Substantia nigra (tissue), 51 donors: ENCODE measurements at places on chromosomes 6 and 20.

DNA sequence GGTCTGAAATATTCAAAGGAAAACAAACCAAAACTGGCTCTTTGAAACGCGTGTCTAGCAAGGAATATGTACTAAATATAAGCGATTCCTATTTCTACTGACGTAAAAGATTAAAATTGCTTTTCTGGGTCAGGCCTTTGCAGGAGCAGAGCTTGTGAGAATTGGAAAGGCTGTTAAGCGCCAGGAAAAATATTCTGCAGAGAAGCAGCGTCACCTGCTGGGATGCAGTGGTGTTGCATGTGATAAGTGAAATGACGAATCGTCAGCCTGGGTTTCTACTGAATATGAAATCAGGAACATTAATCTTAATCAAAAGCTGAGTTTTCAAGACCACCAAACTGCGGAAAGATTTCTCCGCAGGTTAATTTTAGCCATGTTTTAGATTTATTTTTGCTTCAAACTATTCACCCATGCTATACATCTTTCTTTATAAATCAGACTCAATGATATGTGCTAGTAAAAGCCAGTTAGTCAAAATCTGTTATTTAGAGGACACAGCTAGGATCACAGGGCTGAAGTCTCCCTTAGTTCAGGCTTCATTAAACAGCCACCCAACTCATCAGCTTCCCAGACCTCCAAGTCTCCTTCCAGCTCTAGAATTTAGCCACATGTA is 67.4 kb downstream of the ALDH8A1 start:
- DNase-seq: peak; percentile 60

DNA sequence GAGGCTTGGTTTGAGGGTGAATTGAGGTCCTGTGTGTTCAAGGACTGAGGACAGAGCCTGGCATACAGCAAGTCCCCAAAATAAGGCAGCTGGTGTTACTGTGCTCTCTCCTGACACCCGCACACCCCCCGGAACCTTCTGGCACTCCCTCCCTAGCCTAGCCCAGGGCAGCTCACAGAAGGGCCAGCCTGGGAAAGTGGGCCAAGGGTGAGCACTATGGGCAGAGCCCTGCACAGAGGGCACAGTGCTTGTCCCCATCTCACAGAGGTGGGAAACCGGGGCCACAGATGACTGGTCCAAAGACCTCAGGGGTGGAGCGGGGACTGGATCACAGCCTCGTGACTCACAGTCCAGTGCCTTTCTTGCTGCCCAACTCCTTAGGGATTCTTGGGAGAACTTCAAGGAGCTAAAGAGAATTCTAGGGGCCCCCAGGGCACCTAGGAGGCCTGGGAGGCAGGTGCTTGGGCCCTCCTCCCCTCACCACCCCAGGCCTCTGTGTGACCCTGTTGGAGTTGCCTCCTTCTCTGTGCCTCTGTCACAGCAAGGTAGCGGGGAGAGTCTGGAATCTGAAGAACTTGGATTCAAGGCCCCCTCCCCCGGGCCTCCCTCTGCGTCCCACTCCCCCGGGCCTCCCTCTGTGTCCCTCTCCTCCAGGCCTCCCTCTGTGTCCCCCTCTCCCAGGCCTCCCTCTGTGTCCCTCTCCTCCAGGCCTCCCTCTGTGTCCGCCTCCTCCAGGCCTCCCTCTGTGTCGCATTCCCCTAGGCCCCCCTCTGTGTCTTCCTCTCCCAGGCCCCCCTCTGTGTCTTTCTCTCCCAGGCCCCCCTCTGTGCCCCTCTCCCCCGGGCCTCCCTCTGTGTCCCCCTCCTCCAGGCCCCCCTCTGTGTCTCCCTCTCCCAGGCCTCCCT is 13.5 kb downstream of the DLGAP4 start:
- no peak for DNase-seq

DNA sequence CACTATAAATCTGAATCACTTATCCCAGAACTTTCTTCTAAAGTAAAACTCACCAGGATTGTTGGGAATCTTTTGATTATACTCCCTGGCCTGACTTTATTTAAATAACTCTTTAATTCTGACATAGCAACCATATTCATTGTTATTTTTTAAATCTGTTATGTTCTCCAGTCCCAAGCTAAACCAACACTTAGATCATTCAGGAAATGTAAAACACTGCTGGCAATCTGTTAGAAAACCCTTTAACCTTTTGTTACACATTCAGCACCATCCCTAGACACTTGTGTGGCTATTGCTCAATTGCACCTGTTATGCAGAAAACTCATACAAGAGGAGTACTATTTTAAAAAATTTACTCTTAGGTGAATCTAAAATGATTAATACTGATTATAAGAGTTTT is 101.8 kb upstream of the NHSL1 start:
- no peak for DNase-seq

GRCh38 chr6:107965746-107966145 is 7.7 kb upstream of the SEC63 start:
- DNase-seq: no peak

- DNase-seq: no peak
These were observed 243.2 kb downstream of the ARID1B start for GRCh38 chr6:157020398-157020797.

DNA sequence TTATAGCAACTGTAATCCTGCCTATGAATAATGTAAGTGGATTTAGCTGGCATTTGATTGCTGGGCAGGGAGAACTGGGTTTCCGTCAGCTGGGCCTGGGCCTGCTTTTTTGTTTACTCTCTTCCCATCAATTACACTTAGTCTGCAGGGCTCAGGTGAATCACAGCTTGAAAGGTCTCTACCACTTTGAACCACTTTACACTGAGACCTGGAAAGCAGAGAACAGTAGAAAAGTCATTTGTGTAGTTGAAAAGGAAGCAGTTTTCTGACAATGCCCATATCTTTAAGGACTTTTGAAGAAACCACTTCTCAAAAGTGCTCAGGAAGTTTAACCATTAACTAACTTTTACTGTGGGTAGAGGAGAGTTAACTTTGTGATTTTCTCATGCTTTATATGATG is 315.4 kb upstream of the SASH1 start:
- no peak for DNase-seq

DNA sequence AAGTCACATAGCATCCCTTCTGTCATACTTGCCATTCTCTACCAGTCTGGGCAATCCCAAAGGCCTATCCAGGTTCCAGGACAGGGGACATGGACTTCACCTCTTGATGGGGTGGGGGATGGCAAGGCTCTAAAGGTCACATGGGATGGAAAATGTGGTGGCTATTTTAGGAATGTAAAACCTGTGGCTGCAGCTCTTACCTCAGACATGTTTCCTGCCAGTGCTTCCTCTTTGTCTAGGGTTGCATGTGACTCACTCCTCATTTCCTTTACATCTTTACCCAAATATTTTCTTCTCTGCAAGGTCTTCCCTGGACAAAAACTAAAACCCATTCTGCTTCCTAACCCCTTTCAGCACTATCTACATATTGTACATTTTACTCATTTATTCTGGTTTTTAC is 135.7 kb downstream of the BTBD3 start:
- no peak for DNase-seq

- DNase-seq: no peak
These were observed 188.2 kb downstream of the ERMARD start for GRCh38 chr6:169939554-169940164.

GRCh38 chr6:26426691-26427450 is 13.4 kb upstream of the BTN3A3 start:
- DNase-seq: no peak

GRCh38 chr6:44044154-44044539 is 83.1 kb downstream of the MRPL14 start:
- DNase-seq: no peak

GRCh38 chr6:167502471-167502870 is 177.6 kb downstream of the TTLL2 start:
- DNase-seq: no peak

DNA sequence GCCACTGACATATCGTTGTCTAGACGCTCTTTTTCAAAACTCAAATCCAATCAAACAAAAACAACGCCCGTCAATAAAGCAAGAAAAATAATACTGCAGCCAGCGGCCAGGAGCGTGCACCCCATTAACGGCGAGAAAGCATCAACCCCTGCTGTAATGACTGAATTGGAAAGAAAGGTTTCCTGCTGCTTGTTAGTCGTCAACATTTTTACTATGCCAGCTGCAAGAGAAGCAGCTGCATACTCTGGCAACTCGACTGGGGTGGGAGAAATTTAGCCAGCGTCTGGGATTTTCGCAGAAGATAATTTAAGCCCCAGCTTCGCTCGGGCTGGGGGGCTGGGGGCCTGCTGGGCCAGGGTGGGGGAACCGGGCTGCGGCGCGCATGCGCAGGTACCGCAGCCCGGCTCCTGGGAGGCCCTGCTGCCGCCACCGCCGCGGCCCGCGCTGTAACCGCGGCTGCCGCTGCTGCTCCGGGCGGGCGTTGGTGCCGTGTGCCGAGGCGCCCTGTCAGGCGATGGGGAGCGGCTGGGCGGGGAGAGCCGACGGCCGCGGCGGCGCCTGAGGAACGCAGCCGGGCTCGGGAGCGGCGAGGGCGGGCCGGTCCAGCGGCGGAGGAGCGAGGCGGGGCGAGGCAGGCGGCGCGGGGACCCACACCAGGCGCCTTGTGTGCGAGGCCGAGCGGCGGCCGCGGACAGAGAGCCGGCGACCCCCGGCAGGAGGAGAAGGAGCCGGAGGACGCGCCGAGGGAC is 732 bp upstream of the STXBP5 start:
- peak; percentile 84 for DNase-seq

DNA sequence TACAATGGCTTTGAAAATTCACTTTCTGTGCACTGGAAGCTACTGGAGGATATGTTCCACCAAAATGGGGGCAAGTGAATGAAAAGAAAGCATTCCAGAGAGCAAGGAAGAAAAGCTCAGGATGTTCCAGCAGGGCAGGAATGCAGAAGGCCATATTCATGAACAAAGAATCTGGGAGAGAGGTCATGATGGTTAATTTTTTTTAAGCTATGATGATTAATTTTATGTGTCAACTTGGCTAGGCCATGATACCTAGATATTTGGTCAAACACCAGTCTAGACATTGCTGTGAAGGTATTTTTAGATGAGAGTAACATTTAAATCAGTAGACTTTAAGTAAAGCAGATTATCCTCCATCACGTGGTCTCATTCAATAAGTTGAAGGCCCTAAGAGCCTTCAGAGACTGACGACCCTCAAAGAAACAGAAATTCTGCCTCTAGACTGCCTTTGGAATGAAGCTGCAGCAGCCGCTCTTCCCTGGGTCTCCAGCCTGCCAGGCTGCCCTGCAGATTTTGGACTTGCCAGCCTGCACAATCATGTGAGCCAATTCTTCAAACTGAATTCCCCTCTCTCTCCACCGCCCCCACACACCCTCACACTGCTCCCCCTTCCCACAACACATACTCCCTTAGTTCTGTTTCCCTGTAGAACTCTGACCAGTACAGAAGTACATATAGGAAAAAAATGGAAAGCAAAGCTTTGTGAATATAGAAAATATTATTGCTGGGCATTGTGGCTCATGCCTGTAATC is 20.1 kb upstream of the GCM1 start:
- DNase-seq: no peak

DNA sequence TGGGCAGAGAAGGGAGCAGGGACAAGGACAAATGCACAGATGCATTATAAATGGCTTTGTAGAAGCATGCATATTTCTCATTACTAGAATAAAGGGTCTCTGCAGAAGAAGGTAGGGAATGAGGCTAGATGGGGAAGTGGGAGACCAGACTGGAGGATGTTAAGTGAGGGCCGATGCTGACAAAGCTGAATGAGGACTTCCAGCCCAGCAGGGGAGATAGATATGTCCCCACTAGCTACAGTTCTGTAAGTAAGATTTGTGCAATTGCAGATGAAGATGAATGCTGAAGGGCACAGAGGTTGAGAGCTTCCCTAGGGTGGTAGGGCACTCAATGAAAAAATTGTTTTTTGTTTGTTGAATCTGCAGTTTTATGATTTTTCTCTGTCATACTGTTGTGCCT is 16.9 kb downstream of the ADGRG6 start:
- DNase-seq: no peak
